ENCODE measurements at places on chromosomes 11 and 22. TPM values are rescaled to one million over a fixed set of nuclear protein-coding genes. Genes with fewer than 3 reads are reported as not detected.

Gene NPTXR
- 5.4 TPM for total RNA-seq

GRCh38 chr11:17010851-17011420 is 3.3 kb downstream of the PLEKHA7 start:
- no peak for DNase-seq

Gene HEPN1
- not detected for total RNA-seq

- no peak for DNase-seq
Measured at GRCh38 chr11:102615894-102616432, 9.2 kb downstream of the MMP20 start.

- no peak for DNase-seq
Measured at GRCh38 chr22:44192816-44193534, 12.2 kb downstream of the PARVG start.

Gene CCDC15
- 3.1 TPM for total RNA-seq

DNA sequence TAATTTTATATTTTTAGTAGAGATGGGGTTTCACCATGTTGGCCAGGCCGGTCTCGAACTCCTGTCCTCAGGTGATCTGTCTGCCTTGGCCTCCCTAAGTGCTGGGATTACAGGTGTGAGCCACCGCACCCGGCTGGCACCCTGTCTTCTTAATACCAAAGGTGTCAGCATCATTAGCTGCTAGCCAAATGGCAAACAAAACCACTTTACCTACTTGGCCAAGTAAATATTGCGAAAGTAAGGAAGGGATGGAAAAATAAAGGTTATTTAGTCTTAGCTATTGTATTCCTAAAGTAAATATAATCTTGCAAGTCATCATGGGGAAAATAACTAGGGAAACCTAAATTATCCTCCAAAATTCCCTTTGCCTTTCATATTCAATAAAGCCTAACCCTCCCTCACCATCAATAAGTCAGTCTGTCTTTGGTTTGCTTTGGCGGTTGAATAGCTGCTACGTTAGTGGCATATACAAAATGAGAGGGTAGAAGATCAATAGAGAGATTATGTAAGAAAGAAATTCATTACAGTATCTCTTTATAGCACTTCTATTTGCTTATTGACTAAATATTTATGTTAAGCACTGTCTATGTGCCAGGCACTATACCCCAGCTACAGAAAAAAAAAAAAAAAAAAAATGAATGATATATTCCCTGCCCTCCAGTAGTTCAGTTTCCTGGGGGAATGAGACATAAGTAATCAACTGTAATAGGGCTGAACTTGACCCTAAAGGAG is 40.2 kb upstream of the CFAP300 start:
- DNase-seq = no peak

Gene SCARF2
- 39.9 TPM for total RNA-seq

- no peak for DNase-seq
Measured at GRCh38 chr22:41848468-41848867, 15.6 kb downstream of the SREBF2 start.

- DNase-seq = no peak
Measured at GRCh38 chr22:32880893-32881596, 79.5 kb downstream of the TIMP3 start.

DNA sequence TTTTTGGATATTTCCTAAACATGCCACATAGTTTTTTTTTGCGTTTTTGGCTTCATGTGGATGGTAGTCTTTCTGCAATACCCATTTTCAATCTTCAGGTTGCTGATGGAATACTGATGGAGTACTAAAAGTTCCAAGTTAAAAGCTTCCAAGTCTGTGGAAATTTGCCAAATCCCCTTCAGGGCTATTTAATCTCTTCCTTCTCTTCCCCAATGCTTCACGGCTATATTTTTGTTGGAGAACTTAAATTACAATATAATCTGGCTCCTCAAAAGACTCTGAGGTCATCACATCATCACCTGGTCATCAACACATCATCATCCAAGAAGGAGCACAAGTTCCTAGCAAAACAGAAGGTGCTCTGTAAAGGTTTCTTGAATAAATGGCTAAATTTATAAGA is 881.0 kb upstream of the TENM4 start:
- no peak for DNase-seq

DNA sequence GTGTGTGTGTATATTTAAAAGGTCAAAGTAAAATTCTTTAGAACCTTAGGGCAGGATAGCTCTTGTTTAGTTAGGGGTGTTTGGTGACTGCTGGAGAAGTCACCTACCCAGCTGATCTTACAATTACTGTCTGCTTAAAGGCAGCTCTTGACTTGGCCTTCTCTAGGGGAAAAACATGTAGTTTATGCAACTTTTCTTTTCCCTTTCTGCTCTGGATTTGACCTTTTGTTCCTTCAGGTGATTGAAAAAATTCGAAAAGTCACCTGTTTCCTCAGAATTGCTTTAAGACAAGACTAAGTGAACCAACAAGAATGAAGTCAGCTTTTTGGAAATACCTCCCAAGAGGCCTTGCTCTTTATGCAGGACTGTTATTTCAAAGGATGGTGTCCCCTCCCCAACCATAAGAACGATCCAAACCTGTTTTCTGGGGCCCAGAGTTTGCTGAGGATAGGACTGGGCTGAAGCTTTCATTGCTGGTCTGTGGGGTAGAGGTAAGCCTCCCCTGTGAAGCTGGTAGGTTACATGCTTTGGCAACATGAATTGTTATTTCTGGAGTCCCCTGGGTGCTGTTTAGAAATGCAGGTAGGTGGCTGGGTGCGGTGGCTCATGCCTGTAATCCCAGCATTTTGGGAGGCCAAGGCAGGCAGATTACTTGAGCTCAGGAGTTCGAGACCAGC is 111.2 kb downstream of the PTPRJ start:
- no peak for DNase-seq

Gene PGA5
- not detected for total RNA-seq

Gene OR8G5
- not detected for total RNA-seq

Gene HINFP
- 25.0 TPM for total RNA-seq

Gene CLDN5
- 1.7 TPM for total RNA-seq

Gene ARFGAP3
- total RNA-seq = 62.0 TPM

GRCh38 chr22:21568347-21569075 is 997 bp downstream of the UBE2L3 start:
- DNase-seq = no peak

DNA sequence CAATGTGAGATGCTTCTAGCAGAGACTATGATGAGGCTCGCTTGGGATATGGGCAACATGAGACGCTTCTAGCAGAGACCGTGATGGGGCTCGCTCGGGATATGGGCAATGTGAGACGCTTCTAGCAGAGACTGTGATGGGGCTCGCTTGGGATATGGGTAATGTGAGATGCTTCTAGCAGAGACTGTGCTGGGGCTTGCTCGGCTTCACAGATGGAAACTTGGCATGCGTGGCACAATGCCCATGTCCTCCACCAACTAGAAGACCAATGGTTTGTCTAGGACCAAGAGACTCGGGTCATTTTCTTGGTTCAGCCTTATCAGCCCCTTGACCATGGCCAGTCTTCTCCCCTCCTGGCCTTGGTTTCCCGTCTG is 7.1 kb downstream of the MYEOV start:
- DNase-seq = no peak

DNA sequence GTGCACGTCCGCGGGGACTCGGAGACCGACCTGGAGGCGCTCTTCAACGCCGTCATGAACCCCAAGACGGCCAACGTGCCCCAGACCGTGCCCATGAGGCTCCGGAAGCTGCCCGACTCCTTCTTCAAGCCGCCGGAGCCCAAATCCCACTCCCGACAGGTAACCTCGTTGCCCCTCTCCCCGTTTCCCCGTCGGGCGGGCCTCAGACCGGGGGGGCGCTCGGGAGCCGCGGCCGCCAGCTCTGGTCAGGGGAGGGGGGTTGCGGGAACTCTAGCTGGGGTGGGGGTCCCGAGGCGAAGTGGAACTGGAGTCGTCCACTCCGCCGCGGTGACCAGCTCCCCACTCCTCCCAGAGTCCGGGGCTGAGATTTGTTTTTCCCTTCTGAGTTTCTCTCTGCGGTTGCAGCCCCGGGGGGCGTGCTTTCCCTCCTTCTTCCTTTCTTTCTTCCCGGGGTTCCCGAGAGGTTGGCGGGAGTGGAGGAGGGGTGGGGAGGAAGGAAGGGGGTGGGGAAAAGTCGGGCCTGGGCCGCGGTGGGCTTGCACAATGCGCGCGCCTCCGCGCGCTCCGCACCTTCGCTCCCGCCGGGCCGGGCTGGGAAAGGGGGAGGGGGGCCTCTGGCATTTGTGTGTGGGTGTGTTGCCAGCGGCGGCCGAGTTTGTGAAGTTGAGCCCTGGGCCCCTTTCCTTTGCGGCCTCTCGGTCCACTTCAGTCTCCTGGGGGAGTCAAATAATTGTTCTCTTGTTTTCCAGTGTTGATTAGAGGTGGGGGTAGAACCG is 952 bp downstream of the YAP1 start:
- DNase-seq = no peak

DNA sequence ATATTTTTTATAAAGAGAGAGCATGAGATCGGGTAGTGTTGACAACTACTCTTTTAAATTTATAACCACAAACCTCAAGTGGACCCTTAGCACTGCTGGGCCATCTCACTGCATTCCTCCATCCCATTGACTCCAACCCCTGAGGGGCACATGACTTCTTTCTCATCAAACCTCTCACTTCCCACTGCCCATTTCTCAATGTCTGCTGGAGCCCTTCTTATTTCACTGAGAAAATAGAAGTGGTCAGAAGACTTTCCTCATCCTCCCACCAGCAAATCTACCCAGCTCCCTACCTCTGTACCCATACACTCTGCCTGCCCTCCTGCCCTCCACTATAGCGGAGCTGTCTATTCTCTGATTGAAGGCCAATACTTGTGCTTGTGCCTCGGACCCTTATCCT is 370.6 kb upstream of the MPPED2 start:
- no peak for DNase-seq

Gene CARD16
- total RNA-seq = not detected

Gene PDE3B
- total RNA-seq = 3.1 TPM

DNA sequence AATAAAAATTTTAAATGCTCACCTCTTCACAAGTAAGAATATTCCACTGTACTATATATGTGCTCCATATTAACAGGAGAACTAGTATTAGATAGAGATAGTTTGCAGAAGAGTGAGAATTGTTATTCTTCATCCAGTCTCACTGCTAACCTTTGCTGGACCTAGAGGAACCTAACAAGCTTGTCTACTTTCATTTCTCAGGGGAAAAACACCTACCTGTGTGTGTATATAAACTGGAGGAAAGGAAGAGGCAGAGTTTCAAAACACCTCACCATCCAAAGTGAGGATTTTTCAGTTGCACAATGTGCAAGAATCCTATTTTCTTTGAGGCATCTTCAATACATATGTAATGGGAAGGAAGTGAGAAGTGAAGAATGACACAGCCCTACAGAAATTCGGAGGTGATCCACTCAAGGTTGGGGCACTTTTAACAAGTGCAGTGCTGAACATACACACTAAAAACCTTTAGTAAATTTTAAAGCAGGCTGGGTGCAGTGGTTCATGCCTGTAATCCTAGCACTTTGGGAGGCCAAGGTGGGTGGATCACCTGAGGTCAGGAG is 52.4 kb downstream of the SYTL2 start:
- DNase-seq = no peak

DNA sequence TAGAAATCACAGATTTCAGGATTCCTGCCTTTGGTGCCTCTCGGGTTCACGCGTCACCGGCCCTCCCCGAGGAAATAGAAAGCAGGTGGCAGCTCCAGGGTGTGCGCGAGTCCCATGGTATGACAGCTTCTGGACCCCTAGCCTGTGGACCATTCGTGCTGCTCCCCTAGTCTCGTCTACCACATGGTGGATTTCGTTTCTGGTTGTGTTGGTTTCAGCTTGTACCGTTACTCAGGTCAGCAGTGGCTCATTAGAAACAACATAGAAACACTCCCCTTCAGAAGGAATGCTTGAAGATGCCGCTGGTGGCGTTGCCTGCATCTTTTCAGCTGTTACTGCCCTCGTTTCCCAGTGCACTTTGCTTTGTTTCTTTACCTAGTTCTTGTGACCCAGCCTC is 700 bp downstream of the TTC17 start:
- no peak for DNase-seq

DNA sequence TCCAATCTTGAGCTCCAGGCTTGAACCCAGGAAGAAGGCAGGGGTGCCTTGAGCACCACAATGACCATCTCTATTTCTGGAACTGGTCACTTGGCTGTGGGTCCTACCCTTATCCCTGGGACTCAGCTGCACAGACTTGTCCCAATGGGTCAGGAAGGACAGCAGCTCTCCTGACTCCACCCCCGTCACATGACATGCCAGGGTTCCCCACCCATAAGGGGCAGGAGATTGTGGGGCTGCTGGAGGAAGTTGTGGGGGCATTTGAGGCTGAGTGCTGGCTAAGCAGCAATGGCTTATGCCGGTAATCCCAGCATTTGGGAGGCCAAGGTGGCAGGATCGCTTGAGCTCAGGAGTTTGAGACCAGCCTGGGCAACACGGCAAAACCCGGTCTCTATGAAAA is 56.2 kb downstream of the NFAM1 start:
- no peak for DNase-seq

DNA sequence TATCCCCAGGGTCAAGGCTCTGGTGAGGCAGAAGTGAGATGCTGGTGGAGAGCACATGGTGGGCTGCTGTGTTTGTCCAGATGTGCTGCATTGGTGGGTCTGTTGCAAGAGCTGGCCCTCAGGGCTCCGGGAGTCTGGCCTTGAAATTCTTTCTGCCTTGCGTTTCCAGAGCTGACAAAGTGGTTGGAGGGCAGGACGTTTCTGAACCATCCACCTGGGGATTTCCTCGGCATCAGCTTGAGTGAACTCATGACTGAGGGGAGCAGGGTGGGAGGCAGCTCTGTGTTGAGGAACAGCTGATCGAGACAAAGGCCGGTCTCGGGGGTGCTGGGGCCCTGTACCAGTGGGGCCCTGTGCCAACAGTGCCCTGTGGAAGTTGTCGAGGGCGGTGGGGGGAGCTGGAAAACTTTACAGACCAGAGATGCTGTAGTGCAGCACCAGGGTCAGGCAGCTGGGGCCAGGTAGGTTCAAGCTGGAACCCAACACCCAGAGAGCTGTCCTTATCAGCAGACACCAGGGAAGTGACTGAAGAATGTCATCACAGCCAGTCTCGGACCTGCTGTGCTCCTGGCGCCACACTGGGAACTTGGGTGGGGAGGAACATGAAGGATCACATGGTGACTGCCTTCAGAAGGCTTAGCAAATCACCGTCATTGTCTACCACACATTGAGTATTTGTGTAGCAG is 4.9 kb downstream of the TSKU start:
- no peak for DNase-seq

DNA sequence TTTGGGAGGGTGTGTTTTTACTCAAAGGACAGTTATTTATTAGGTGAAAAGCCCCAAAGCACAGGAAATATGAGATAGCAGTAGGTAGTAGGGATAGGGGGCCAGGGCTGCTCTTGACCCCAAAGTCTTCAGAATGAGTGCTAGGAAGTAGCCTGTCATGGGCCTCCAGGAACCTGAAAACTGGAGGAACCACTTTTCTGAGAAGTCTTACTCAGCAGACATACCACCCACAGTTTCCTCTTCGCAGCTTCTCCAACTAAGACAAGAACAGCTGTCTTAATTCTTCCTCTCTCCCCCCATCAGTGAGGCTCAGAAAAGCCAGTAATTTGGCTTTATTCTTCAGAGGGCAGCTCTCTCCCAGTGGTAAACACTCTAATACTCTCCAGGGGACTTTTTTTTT is 84.0 kb upstream of the CTSC start:
- no peak for DNase-seq

Gene GUCY1A2
- total RNA-seq = 2.0 TPM
